ENCODE measurements at places on chromosomes 13 and 19.

DNA sequence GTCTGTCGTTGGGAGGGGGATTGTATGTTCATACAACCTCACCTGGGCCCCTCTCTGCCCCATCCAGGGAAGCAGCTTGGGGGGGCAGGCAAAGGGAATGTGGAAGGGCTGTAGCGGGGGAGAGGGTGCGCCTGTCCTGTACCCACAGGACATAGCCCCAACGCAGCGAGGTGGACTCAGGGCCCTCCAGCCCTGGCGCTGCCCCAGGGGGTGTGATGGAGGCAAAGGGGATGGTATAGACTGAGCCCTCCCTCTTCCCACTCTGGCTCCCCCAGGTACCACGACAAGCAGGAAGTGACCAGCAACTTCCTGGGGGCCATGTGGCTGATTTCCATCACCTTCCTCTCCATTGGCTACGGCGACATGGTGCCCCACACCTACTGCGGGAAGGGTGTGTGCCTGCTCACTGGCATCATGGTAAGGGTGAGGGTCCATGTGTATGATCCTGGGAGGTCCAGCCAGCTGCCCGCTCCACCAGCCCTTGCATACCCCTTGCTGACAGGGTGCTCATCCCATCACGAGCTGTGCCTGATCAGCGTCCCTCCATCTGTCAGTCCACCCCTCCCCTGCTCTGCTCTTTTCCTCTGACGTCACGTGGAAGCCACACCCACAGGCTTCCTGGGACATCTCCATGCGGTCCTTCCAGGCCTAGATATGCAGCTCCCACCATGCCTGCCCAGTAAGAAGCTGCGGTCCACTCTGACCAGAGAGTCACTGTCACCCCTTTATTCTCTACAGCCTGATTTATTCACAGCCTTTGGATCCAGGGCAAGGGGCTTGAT is 18.3 kb downstream of the KCNN1 start:
- no peak for DNase-seq

DNA sequence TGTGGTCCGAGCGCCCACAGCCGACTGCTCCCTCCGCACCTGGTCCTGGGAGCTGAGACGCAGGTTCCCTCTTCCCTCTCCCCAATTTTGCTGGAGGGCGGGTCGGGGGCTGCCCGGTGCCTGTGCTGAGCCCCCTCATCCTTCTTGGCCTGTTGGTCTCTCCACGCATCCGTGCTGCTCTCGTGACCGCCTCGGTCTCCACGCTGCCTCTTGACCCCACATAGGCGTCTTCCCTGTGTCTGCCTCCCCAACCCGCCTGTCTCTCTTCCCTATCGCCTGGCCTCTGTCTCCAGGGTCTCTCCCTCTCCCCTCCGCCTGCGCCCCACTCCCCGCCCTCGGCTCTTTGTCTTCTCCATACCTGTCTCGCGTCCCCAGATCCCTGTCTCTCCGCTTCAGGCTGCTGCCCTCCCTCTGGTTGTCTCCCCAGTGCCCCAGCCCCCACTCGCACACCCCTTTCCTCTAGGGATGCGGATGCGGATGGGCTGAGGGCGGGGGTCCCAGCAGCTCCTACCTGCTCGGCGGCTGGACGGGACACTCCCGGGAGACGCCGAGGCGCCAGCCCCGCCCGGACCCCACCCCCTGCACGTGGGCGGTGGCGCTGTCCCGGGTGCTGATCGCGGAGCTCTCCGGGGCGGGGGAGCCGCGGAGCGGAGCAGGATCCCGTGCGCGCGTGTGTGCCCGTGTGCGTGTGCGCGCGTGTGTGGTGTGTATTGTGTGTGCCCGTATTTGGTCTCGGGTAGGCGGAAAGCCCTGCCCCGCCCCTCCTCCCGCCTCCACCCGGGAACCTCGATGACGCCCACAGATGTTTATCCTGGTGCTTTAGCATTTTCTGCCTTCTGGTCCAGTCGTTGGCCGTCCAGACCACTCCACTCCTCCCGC is at the start of gene SYT5:
SYT5 (minus strand) TSS at position 684 of the 879 bp plus-strand sequence. CDS start 1,248 bp downstream, outside the sequence.
- no peak for DNase-seq

DNA sequence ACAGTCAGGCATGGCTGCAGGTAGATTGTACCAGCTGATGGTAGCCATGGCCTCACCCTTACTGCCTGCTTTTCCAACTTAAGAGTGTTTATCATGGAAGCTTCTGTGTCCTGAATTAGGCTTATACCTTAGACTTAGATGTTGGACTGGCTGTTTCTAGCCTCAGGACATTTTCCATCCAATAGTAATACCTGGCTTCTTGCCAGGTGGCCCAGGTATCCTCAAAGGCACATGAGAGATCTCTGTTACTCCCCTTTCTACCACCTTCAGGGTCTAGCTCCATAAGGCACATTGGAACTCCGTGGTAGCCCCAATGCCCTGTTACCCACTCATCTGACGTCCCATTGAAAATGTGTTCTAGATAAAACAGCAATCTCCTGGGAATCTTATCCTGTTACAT is 407.5 kb downstream of the SPRY2 start:
- no peak for DNase-seq

DNA sequence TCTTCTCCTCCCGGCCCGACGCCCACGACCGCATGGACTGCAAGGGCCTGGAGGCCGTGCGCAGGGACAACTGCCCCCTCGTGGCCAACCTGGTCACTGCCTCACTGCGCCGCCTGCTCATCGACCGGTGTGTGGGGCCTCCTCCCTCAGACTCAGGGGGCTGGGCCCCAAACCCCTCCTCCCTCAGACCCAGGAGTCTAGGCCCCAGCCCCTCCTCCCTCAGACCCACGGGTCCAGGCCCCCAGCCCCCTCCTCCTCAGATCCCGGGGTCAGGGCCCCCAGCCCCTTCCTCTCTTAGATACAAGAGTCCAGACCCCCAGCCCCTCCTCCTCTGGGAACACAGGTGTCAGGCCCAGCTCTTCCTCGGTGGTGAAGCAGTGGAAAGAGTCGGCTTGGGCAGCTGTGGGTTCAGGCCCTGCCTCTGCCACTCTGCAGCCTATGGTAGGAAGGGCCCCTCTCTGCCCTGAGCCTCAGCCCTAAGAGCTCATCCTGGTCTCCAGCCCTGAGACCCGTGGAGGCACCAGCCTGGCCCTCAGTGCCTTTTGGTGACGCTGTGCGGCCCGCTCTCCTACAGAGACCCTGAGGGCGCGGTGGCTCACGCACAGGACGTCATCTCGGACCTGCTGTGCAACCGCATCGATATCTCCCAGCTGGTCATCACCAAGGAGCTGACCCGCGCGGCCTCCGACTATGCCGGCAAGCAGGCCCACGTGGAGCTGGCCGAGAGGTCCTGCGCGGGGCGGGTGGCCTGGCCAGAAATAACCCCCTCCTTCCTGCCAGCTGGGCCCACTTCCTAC is 3.7 kb upstream of the SPIB start:
- DNase-seq: no peak

DNA sequence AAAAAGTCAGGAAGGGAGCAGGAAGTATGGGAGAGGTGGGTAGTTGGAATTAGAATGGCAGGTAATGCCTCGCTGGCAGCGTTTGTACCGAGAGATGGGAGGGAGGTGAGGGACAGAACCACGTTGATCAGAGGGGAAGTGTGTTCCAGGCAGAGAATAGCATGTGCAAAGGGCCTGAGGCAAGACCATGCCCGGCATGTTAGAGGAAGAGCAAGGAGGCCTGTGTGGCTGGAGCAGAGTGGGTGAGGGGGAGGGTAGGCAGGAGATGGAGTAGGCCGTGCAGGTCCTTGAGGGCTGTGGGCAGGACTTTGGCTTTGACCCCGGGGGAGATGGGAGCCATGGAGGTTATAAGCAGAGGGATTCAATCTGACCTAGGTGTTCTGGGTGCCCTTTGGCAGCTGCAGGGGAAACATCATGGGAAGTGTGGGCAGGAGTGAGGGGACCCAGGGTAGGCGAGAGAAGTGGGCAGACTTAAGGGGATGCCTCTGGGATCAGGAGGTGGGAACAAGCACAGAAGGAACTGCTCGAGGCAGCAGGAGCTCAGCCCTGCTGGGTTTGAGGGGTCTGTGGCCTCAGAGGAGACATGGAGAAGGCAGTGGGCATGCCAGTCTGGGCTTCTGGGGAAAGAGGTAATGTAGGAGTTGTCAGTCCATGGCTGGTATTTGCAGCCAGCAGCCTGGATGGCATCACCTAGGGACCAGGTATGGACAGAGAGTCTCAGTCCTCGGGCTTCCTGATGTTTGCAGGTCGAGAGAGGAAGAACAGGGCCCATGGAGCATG is 48.8 kb downstream of the CD320 start:
- no peak for DNase-seq
